ENCODE measurements at places on chromosomes 1 and 21. TPM values are rescaled to one million over a fixed set of nuclear protein-coding genes. Genes with fewer than 3 reads are reported as not detected.

- DNase-seq, result no peak
- no peaks in the 10 kb centered on the region for H3K27me3 ChIP-seq
- no peak overlapping the region for H3K27ac ChIP-seq
- H3K4me3 ChIP-seq, result no peak overlapping the region
- H3K36me3 ChIP-seq, result no peaks in the 10 kb centered on the region
These were observed 70.2 kb downstream of the ETS2 start for GRCh38 chr21:38875694-38876492.

DNA sequence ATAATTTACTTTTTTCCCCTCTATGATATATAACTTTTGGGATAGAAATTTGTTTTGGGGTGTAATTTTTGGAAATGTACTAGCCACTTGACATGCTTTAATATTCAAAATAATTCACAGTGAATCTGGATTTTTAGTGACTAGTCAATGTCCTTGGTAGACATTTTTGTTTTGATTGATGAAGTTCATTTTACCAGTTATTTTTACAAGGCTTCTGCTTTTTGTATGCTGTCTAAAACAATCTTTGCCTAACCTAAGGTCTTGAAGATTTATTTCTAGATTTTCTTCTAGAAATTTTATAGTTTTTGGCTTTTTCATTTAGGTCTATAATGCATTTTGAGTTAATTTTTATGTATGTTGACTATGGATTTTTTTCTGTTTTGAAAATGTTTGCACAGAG is 30.9 kb downstream of the DISP1 start:
- DNase-seq, result no peak
- no peak overlapping the region for H3K27ac ChIP-seq
- H3K4me3 ChIP-seq, result no peak overlapping the region
- H3K36me3 ChIP-seq, result no peaks in the 10 kb centered on the region
- no peaks in the 10 kb centered on the region for H3K4me1 ChIP-seq

GRCh38 chr1:220527279-220527907 is 543 bp upstream of the MARK1 start:
- peaks cover 6% of the 10 kb centered on the region for H3K4me1 ChIP-seq
- DNase-seq, result peak; percentile 77
- no peaks in the 10 kb centered on the region for H3K36me3 ChIP-seq
- peaks cover 16% of the 10 kb centered on the region for H3K27me3 ChIP-seq
- peak overlapping the region; percentile 78 for H3K4me3 ChIP-seq

GRCh38 chr1:173717238-173717637 is 2.5 kb downstream of the KLHL20 start:
- H3K4me1 ChIP-seq, result peaks cover 2% of the 10 kb centered on the region
- no peak overlapping the region for H3K4me3 ChIP-seq
- DNase-seq, result no peak
- no peaks in the 10 kb centered on the region for H3K27me3 ChIP-seq

Gene CR1L
- 0.22 TPM for total RNA-seq

Gene CD1B
- 0.09 TPM for total RNA-seq

Gene PTPN7
- total RNA-seq, result 0.44 TPM

Gene CHI3L2
- total RNA-seq, result 0.09 TPM

GRCh38 chr1:225882694-225883615 is 775 bp upstream of the TMEM63A start:
- peak overlapping the region; percentile 57 for H3K27ac ChIP-seq
- DNase-seq, result peak; percentile 58
- H3K4me3 ChIP-seq, result peak overlapping the region; percentile 99
- peaks cover 39% of the 10 kb centered on the region for H3K4me1 ChIP-seq
- H3K36me3 ChIP-seq, result peaks cover 3% of the 10 kb centered on the region

GRCh38 chr1:44537956-44538355 is 132.9 kb downstream of the RNF220 start:
- no peaks in the 10 kb centered on the region for H3K36me3 ChIP-seq
- DNase-seq, result no peak
- no peak overlapping the region for H3K4me3 ChIP-seq
- H3K4me1 ChIP-seq, result no peaks in the 10 kb centered on the region

GRCh38 chr1:67611846-67612245 is 73.2 kb upstream of the GADD45A start:
- no peak for DNase-seq
- H3K36me3 ChIP-seq, result no peaks in the 10 kb centered on the region
- H3K27ac ChIP-seq, result no peak overlapping the region
- H3K4me3 ChIP-seq, result no peak overlapping the region
- H3K27me3 ChIP-seq, result no peaks in the 10 kb centered on the region

DNA sequence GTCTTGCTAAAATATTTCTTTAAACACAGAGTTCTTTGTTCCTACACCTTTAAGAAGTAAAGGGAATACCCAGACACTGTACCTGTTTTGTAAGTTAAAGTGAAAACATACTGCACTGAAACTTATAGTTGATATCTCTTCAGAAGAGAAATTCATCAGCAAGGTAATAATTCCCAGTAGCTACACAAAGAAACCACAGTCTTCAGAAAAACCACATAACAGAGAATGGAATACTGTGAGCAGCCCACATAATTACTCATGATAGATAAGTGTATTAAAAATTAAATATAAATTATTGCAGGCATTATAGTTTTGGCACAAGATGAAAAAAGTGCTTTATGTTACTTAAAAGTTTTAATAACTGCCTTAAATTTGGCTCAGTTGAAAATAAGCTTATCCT is 276.6 kb downstream of the SETD4 start:
- no peak for DNase-seq
- no peaks in the 10 kb centered on the region for H3K36me3 ChIP-seq
- no peaks in the 10 kb centered on the region for H3K4me1 ChIP-seq
- no peaks in the 10 kb centered on the region for H3K27me3 ChIP-seq

Measured in muscle of leg (tissue), 16 donors.